ENCODE measurements at places on chromosomes 4 and X. TPM values are rescaled to one million over a fixed set of nuclear protein-coding genes. Genes with fewer than 3 reads are reported as not detected.

Gene RBM46
- not detected for total RNA-seq

Gene PCYT1B
- total RNA-seq = 0.02 TPM

Gene ATXN3L
- total RNA-seq = not detected

Gene BRS3
- total RNA-seq = not detected

Gene DSPP
- not detected for total RNA-seq

Gene GATA1
- total RNA-seq = not detected

Gene KLHL4
- total RNA-seq = 7.7 TPM

Gene ZCCHC18
- 0.02 TPM for total RNA-seq

Gene GSX2
- total RNA-seq = not detected

Gene GPR173
- not detected for total RNA-seq

Gene C4orf51
- not detected for total RNA-seq

Gene SAGE1
- 0.05 TPM for total RNA-seq

Gene FAM9C
- not detected for total RNA-seq

Gene FRMPD3
- total RNA-seq = 0.12 TPM

Gene CD38
- 14.4 TPM for total RNA-seq

Gene TDO2
- 0.64 TPM for total RNA-seq

Gene RGN
- total RNA-seq = not detected

Gene NUDT6
- 6.6 TPM for total RNA-seq

Gene REELD1
- total RNA-seq = not detected

Gene HELQ
- total RNA-seq = 4.6 TPM

Gene GAGE12G
- total RNA-seq = not detected

Gene RNF128
- 0.03 TPM for total RNA-seq

Gene CENPVL2
- total RNA-seq = not detected

Gene JCHAIN
- not detected for total RNA-seq

Gene NMU
- 0.52 TPM for total RNA-seq

Gene PAGE2
- total RNA-seq = not detected
